ENCODE measurements at places on chromosomes 1 and 21.
A peak's percentile ranks its signal among the peaks of the same experiment; 100 is the strongest.

- no peak for DNase-seq
Observed at GRCh38 chr1:203129501-203130231, 2.1 kb downstream of the ADORA1 start.

- no peak for DNase-seq
Observed at GRCh38 chr1:116503546-116504307, 67.1 kb downstream of the CD58 start.

- DNase-seq, result no peak
Observed at GRCh38 chr1:240074422-240074821, 17.3 kb upstream of the FMN2 start.

DNA sequence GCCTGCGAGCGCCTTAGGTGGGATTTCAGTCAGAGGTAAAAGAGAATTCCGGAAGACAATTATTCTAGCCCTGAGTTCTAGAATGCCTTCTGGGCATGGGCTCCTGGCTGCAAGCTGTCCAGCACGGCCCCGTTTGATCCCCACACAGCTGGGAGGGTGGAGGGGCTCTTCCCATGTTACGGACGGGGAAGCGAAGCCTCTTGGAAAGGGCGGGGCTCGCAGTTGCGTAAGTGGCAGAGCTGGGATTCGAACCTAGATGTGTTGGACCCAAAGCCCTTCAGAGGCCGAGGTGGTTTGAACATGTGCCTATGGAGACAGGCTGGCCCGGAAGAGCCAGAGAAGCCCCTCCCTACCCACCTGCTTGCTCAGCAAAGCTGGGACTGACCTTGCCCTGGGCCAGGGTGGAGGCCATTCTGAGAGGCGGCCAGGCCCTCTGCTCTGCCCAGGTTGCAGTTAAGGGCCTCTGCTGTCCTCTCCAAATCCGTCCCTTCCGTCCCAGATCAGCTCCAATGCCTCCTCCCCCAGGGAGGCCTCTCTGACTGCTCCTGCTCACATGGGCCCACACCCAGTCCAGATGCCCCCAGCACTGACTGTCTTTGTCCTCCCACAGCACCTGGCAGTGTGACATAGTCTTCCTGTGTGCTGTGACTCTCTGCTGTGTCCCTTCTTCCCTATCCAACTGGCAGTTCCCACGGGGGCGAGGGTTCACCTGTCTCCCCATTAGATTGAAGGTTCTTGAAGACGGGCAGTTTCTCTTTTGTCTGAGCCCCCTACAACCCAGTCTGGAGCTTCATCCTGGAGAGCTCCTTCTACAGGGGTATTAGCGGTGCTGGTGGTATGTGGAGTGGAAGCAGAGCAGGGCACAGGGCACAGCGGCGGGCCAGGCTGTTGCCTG is 1.2 kb upstream of the HSPB7 start:
- no peak for DNase-seq

DNA sequence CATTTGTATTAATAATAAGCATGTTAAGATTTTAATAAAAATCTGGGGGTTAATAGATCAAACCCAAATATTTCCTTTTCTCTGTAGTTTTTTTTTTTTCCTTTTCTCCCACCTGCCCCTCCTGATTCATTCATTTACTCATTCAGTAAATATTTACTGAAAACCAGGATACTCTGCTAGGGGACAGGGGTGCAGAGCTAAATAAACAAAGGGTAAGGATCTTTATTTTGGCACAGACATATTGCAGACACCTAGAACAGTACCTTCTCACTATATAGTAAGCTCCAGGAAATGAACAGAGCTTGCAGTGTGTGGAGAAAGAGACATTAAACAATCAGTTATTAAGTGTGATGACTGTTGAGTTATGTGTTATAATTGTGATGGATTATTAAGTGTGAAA is 60.9 kb downstream of the AK5 start:
- no peak for DNase-seq

DNA sequence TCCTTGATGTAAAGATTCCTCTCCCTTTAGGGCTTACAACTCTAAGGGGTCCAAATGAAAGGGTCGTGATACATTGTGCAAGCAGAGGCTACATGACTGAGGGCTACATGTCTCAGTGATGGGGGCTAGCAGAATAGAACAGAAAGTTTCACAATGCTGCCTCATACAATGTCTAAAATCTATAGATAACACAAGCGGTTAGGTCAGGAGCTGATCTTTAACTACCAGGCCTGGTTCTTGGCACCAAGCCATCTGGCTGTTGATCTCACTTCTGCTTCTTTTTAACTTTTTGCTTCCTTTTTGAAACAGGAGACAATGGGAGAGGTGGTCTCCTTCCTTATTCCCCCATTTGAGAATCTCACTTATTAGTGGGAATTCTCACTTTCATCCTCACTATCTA is 710.2 kb downstream of the AMY1C start:
- DNase-seq, result no peak

DNA sequence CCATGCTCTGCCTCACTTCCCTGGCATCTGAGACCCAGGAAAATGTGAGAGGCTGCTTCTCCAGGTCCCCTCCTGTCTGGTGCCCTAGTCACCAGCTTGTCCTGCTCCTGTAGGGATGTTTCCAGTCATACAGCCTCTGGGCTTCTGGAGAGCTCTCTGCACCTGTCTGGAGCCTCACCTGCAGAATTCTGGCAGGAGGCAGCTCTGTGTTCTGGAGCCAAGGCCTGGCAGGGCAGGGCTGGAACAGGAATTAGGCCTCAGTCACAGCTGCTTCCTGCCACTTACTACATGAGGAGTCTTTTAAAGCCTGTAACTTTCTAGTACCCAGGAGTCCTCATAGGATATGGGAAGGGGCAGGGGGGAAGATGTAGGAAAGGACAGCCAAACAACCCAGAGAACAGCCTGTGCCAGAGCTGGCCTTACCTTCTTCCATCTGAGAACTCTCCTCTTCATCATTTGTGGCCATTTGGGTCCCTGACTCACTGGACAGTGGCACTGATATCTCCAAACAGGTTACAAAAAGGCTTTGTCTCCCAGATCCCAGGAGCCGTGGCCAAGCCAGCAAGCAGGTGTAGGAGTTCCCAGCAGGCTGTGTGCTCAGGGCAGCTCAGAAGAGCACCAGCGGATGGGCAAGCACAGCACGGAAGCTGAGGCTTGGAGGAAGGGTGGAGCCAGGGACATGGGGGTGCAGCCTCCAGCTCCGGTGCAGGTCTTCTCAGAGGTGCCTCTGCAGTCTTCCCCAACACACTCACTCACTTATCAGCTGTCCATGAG is 31.4 kb upstream of the ARTN start:
- no peak for DNase-seq

GRCh38 chr21:36656138-36656537 is 42.8 kb upstream of the SIM2 start:
- DNase-seq, result no peak

DNA sequence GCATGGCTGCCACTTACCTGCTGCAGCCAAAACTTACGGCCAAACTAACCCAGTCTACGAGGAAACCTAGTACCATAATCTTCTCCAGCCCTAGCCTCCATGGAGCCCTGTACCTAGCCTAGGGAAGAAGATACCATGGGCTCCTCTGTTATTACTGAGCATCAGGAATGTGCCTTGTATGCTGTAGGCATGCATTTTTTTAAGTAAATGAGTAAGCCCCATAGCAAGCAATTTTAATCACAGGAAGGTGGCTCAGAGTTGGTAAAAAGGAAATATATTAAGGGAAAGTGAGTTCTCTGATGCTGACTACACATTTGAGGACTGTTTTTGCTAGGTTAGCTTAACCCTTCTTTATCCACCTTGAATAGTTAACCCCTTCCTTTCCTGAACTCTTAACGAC is 21.2 kb downstream of the NFASC start:
- DNase-seq, result no peak

GRCh38 chr1:40409467-40409866 is 35.9 kb downstream of the SMAP2 start:
- no peak for DNase-seq

- DNase-seq, result no peak
Observed at GRCh38 chr21:44589586-44590305, 2.6 kb downstream of the KRTAP10-6 start.

GRCh38 chr1:198845851-198846250 is 207.0 kb downstream of the PTPRC start:
- no peak for DNase-seq

GRCh38 chr1:96416111-96416595 is 305.4 kb upstream of the PTBP2 start:
- peak; percentile 83 for DNase-seq

- no peak for DNase-seq
Observed at GRCh38 chr1:64659478-64660138, 85.3 kb upstream of the RAVER2 start.

All from pulmonary artery endothelial cell (primary cell).